ENCODE measurements at places on chromosomes 6 and 20.

DNA sequence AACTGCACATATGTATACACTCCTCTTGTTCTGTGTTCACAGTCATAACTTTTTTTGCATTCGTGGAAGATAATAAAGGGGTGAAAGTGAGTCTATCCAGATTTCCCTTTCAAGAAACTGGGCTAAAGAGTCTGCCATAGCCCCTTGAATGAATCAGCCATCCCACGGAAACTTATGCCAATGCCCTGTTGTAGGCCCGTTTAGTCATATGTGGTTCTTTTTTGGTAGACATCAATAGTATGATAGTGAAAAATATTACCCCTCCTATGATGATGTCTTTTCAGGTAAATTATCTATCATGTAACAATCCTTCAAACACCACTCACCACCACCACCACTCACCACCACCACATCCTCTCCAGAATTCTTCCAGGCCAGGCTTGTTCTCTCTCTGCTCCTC is 99.9 kb upstream of the MYLIP start:
- no peak for DNase-seq

GRCh38 chr20:10984913-10985312 is 311.1 kb upstream of the JAG1 start:
- no peak for DNase-seq

DNA sequence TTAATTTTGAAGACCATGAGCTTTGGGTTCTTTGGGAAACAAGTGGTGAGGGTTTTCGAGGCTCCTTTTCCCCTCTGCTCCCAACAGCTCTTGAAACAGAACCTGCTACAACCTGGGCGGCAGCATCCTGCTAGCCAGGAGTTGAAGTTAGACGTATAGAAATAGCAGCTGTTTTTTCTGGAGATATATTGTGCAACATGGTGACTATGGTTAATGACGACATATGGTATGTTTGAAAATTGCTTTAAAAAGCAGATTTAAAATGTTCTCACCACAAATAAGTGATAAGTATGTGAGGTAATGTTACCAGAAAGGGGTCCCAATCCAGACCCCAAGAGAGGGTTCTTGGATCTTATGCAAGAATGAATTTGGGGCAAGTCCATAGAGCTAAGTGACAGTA is 138.9 kb downstream of the PDE7B start:
- no peak for DNase-seq

- DNase-seq: no peak
Measured at GRCh38 chr20:6806275-6806674, 38.8 kb downstream of the BMP2 start.

DNA sequence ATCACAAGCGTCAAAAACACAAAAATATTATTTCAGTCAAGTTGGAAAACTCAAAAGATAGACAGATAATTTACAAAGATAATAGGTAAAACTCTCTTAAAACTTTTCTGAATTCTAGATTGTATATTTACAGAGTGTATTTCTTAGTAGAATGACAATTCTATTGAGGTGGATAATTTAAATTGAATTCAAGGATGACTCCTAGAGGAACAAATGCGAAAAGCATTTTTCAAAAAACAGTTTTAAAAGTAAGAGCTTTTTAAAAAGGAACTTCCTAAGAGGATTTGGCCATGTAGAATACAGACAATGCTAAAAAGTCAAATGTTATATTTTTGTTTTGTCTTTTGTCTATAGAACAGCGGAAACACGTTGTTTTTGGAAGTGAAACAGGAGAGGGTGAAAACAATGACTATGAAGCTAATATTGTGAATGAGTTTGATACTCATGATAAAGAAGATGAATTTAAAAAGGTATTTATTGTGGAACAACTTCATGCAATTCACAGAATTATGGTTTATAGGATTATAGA is 90.1 kb downstream of the DNAH8 start:
- no peak for DNase-seq

DNA sequence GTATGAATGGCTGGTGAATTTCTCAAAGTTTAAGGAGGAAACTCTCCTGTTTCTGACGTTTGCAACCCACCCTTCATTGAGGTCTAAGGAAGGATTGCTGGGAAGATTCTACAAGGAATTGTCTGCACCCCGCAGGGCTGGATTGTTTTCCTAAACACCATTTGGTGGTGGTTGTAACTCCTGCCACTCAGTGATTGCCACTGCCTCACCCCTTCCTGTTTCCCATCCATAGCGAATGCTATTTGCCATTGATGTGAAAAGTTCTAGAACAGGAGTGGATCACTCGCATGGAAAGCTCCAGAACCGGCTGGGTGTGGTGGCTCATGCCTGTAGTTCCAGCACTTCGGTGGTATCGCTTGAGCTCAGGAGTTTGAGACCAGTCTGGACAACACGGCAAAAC is 8.7 kb upstream of the DSP start:
- no peak for DNase-seq

DNA sequence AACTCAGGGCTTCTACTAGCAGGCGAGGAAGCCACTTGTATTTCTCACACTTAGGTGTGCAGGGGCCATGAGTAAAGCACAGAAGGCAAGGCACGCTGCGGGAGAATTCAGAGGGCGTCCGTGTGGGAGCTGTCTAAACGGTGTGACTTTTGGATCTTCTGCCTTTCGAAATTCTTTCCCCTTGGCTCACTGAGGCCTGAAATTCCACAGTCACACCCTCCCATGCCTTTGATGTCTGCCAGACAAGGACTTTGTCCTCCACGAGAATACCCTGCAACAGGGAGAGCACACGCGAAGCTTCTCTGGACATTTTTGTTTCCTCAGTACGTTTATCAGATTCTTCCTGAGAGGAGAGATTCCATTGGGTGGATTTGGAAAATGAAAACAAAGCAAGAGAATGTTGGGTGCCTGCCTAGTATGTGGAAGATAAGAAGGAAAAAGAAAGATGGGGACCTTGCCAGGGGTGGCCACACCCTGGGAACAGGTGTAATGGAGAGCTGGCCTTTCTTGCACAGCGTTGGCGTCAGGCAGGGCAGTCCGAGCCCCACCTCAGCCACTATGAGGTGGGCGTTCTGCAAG is 235.7 kb downstream of the MYLK4 start:
- DNase-seq: no peak

DNA sequence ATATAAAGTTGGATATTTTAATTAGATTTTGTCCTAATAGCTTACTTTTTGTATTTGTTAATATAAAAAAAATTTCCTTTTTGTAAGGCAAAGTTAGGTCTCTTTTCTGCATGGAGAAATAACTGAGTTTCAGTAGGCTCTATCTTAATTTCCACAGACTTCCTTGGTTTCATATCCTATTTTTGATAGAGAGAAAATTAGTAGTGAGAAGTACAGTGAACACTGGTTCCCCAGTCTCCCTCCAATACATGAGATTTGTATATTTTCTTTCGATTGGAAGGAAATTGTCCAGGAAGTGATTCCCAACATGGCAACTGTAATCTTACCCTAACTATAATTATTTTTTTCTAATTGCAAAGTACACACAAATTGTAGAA is 26.4 kb downstream of the TRIM27 start:
- no peak for DNase-seq

GRCh38 chr20:1832634-1833033 is 62.6 kb upstream of the SIRPA start:
- DNase-seq: no peak

DNA sequence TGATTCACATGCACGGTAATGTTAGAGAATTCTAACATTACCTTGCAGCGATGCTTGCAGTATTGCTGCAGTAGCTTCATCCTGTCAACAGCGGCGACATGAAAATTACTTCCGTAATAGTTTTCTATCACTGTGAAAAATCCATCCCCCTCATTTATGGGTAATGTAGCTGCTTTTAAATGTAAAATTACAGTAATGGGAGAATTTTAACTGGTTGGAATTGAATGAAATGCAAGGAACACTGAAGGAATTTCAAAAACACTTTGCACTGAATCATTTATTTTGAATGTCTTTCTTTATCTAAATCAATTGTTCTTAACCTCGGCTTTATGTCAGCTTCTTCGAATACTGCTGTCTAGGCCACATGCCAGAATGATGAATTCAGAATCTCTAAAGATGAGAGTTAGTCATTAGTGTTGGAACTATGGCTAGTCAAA is 102.4 kb upstream of the HIVEP1 start:
- no peak for DNase-seq

GRCh38 chr6:44699082-44699481 is 311.6 kb downstream of the CDC5L start:
- no peak for DNase-seq

Measured in SHP77 treated with DMSO at 0.1 percent for 48 hours (cell line).